Stromal cell of bone marrow (primary cell): ENCODE measurements at places on chromosomes 13 and 19.

DNA sequence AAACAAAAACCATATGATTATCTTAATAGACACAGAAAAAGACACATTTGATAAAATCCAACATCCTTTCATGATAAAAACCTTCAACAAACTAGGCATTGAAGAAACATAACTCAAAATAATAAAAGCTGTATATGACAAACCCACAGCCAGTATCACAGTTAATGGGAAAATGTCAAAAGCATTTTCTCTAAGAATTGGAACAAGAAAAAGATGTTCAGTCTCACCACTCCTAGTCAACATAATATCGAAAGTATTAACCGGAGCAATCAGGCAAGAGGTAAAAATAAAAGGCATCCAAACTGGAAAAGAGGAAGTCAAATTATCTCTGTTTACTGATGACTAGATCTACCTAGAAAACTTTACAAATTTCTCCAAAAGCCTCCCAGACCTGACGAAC is 684.2 kb upstream of the SPRY2 start:
- no peak for DNase-seq

DNA sequence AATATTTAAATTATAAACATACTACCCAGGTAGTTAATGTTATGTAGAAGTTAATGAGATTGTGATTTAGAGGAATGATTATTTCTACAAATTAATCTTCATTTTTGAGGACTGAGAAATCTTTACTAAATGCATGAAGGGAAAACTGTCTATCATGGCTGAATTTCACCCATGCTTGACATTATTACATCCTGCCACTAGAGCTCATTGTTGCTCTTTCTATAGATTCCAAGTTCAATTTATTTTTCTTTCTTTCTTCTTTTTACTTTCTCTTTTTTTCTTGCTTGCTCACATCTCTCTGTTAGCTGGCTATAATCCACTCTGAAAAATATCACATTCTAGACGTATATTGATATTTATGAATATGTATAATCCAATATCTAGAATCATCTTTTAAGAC is 505.0 kb upstream of the KLHL1 start:
- no peak for DNase-seq

GRCh38 chr19:45456500-45456815 is 11.3 kb upstream of the FOSB start:
- no peak for DNase-seq

- no peak for DNase-seq
These were observed 20.1 kb upstream of the RXFP2 start for GRCh38 chr13:31719214-31719613.

GRCh38 chr13:106709522-106709921 is 141.6 kb upstream of the ARGLU1 start:
- no peak for DNase-seq

- no peak for DNase-seq
These were observed 460.3 kb downstream of the TSHZ3 start for GRCh38 chr19:30888937-30889336.

- no peak for DNase-seq
These were observed 26.2 kb downstream of the CELF5 start for GRCh38 chr19:3250675-3251074.

DNA sequence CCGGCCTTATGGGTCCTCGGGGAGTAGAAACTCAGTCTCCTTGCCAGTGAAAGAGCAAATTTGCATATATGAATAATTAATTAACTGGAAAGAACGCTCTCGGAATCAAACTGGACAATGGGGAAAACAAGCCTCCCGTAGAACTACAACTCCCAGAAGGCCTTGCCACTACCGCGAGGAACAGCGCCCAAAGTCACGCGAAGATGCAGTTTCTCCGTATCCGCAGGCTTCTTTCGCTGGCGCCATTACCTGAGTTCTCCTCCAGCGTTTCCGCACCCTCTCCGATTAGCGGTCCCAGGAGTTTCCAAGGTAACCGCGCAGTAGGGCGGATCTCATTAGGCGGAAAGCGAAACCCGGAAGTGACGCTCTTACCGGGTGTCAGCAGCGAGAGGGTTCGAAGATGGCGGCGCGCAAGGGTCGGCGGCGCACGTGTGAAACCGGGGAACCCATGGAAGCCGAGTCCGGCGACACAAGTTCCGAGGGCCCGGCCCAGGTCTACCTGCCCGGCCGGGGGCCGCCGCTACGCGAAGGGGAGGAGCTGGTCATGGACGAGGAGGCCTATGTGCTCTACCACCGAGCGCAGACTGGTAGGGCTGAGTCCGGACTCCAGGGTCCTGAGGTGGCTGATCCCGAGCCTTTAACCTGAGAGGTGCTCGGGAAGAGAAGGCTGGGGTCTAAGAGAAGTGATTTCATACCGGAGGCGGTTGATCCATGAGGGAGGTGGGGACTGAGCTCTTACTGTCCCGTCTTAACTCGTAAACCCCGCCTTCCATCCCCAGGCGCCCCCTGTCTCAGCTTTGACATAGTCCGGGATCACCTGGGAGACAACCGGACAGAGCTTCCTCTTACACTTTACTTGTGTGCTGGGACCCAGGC is at the start of gene GRWD1:
TSS of gene GRWD1 (plus strand) at position 378 of the 876 bp plus-strand sequence. CDS start at position 401, 23 bp downstream.
- DNase-seq = peak; percentile 88

DNA sequence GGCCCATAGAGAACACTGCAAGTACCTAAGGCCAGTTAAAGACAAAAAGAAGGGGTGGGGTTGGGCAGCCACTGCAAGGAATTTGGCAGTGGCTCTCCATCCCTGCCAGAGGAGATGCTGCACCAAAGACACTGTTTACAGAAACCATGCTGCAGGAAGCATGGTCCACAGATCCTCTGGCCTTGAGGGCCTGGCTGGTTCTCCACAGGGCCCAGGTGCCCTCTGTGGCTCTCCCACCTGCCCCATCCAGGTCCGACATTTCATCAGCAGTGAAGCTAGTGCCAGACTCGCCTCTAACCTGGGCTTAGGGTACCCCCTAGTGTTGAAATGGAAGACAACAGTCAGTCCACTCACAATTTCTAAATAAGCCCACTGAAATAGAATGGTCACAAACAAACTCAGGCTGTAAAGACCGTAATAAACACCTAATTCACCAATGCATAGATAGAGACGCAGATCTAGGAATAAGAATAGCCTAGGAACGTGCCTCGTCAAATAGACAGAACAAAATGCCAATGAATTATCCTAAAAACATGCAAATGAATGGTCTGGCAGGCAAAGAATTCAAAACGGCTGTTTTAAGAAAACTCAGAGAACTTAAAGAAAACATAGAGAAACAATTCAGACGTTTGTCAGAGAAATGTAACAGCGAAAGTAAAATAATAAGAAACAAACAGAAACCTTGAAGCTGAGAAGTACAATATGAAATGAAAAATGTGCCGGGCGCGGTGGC is 23.3 kb downstream of the LYPD4 start:
- no peak for DNase-seq
